ENCODE measurements at places on chromosomes 2 and 18.

DNA sequence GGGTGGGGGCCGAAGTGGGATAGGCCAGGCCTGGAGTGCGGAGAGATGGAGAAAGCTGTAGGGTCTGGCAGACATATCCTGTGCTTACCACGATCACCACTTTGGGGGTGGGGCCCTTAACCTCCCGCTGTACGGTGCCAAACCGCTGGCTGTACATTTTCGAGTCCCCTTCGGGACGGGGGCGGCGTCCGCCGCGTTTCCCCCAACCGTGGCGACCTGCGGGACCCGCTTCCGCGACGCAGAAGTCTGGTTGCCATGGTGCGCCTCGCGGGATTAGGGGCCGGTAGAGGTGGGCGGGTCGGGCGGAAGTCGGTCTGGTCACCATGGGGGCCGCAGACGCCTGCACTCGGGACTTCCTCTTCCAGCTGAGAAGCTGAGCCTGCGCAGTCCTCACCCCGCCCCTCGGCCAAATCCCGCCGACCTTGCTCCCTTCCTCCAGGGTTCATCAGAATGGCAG, at the start of gene CFAP53:
CFAP53 (minus strand) TSS at position 248 of the 457 bp plus-strand sequence; CDS start at position 157, 91 bp downstream.
- DNase-seq = peak; percentile 69

DNA sequence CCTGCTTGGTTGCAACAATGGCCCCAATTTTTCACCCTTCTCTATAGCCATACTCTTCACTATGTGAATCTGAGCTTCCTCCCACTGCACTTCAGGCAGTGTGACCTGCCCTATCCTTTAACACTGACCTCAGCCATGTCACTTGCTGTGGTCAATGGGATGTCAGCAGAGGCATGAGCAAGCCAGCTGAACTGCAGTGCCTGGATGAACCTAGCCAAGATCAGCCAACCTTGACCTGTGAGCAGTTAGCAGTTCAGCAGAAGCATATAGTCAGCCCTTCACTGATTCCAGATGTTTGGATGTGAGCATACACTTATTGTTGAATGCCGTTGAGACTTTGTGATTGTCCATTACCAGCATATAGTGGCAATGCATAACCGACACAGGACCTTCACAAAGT, 63.4 kb upstream of the BOD1L2 start:
- DNase-seq = no peak

DNA sequence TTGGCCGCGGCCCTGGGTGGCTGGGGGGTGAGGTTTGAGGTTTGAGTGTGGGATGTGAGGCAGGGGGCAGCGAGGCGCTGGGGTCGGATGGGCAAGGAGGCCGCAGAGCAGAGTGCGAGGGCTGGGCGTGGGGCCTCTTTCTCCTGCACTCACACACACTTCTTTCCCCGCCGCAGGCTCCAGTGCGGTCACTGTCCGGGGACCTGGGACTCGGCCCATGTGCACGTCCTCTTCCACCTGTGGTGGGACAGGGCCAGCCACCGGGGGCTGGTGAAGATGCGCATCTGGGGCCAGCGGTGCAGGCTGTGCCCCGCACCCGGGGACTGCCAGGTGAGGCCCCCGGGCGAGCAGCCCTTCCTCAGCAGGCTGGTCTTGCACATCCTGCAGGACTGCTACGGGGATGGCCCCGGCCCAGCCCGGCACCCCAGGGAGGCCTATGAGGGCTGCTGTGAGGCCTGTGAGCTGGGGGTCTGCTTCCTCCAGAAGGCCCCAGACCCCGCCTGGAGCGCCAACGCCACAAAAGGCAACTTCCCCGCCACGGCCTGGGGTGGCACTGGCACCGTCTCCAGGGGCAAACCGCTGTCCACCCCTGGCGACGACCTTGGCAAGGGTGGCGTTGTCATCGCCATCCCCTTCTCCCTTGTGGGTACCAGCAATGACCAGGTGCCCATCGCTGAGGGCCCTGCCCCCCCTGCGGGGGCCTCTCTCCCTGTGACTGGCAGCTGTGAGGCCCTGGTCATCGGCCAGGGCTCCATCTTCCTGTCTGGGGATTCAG, 2.2 kb downstream of the RTP5 start:
- DNase-seq = no peak

DNA sequence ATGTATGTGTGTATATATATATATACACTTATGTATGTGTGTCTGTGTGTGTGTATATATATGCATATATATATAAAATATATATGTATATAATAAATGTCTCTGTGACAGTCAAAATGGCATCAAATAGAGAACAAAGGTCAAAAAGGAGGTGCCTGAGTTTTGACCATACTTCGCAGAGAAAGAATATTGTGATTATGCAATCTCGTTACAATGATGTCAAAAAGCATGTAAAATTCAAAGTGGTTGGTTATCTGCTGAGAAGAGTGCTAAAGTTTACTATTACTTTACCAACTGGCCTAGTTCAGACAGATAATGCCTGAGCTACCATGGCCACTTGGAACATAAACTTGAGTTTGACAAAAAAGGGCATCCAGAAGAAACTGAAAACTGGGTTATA, 375.0 kb downstream of the NBAS start:
- no peak for DNase-seq

DNA sequence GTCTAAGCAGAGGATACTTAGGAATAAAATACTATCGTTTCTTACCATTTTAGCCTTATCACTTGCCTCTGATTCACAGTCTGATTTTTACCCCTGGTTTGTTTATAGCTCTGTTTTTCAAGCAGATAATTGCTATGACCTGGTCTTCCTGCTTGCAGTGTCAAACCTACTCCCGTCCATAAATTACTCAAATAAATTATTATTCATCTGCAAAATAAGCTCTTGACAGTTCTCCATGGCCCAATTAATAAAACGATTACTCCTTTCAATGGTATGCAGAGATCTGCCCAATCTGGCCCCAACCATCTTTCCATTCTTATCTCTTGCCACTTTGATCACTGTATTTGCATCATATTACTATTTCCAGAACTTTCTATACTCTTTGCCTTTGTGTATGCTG, 354.0 kb downstream of the CCDC85A start:
- no peak for DNase-seq

DNA sequence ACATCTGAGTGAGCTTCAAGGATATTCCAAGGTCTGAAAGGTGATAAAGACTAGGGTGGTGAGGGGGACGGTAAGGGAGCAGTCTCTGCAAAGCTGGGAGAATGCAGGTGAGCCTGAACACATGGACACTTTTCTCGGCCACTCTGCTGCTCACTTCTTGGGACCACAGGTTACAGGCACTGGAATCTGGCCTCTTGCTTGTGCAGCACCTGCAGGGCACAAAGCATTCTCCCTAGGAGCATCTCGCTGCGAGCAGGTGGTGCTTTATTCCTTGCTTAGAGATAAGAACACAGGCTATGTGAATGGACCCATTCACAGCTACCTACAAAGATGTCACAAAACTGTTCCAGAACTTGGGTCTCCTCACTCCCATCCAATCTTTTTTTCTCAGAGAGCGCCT, 153.2 kb downstream of the DDX1 start:
- DNase-seq = no peak

Data from stimulated activated CD4-positive, alpha-beta T cell treated with anti-CD3 and anti-CD28 coated beads, Interleukin-15, amount 100 ng/mL, for 1 hour (primary cell).